ENCODE measurements at places on chromosomes 1 and 21. TPM values are rescaled to one million over a fixed set of nuclear protein-coding genes. Genes with fewer than 3 reads are reported as not detected.

- peak; percentile 24 for DNase-seq
- H3K4me3 ChIP-seq, result no peak overlapping the region
- no peaks in the 10 kb centered on the region for H3K27me3 ChIP-seq
Measured at GRCh38 chr1:31111290-31111951, 45.9 kb upstream of the PUM1 start.

PRDM16 gene
- total RNA-seq, result 15.2 TPM

DNA sequence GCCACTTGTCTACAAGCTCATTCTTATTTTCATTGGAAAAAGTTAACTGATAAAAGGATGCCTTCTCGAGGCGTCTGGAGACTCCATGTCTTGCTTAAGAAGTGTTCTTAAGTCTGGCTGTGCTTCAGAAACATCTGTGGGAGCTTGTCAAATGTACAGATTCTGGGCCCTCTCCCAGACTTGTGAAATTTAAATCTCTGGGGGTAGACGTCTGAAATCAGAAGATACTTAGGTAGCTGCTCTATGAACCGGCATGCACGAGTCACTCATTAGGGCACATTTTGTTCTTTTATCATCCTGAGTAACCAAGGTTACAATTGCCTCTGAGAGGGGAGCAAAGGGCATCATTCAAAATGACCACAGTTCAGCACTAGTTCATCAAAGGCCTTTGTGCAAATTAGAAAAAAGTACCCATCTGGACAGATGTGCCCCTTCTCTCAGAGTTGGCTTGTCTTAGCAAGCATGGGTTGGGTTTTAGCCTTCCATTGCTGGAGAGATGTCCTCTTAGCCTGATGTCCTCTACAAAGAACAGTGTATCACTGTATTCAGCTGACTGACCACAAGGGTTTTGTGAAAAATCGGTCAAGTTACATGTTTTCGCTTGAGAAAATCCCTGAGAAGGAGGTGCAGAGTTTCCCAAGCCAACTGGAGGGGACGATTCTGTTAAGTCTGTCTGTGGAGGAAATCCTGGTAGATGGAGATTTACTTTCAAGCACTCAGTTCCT, 156.9 kb downstream of the ASTN1 start:
- H3K27me3 ChIP-seq, result no peaks in the 10 kb centered on the region
- no peak overlapping the region for H3K4me3 ChIP-seq
- no peaks in the 10 kb centered on the region for H3K36me3 ChIP-seq
- no peaks in the 10 kb centered on the region for H3K4me1 ChIP-seq
- no peak for DNase-seq
- H3K27ac ChIP-seq, result no peak overlapping the region

- no peak overlapping the region for H3K4me3 ChIP-seq
- H3K27ac ChIP-seq, result no peak overlapping the region
- no peak for DNase-seq
- no peaks in the 10 kb centered on the region for H3K36me3 ChIP-seq
- H3K4me1 ChIP-seq, result no peaks in the 10 kb centered on the region
- no peaks in the 10 kb centered on the region for H3K27me3 ChIP-seq
Measured at GRCh38 chr1:173314656-173315055, 107.5 kb upstream of the TNFSF4 start.

RIPPLY3 gene
- not detected for total RNA-seq

GRCh38 chr1:116677474-116678062, 10.0 kb upstream of the IGSF3 start:
- no peaks in the 10 kb centered on the region for H3K4me1 ChIP-seq
- no peak for DNase-seq
- no peaks in the 10 kb centered on the region for H3K27me3 ChIP-seq
- H3K36me3 ChIP-seq, result no peaks in the 10 kb centered on the region
- no peak overlapping the region for H3K4me3 ChIP-seq
- H3K27ac ChIP-seq, result no peak overlapping the region

DNA sequence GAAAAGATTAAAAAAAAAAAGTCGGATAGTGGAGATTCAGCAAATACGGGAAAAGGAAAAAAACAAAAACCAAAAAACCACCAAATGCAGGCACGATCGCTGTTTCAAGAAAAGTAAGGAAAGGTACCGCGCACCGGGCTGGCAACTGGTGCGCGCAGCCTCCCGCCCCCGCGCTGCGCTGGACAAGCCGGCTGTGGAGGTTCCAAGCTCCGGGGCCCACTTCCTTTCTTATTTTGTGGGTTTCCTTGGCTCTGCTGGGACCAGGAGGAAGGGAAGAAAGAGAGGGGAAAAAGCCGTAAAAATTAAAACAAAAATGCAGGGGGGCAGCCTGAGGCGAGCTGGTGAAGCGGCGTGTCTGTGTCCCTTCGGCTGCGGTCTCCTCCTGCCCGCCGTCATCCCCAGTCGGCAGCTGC, 233 bp downstream of the ADAMTS5 start:
- no peak overlapping the region for H3K4me3 ChIP-seq
- H3K27me3 ChIP-seq, result peaks cover 2% of the 10 kb centered on the region
- peak; percentile 13 for DNase-seq

GRCh38 chr1:184974056-184974836, at the start of gene NIBAN1:
TSS of gene NIBAN1 (minus strand) at chr1:184974508. CDS start at chr1:184974356, 152 bp downstream.
- peak; percentile 76 for DNase-seq
- H3K36me3 ChIP-seq, result no peaks in the 10 kb centered on the region
- peak within 1 kb of the TSS; percentile 94 for H3K27ac ChIP-seq
- H3K4me1 ChIP-seq, result peaks cover 40% of the 10 kb centered on the region
- H3K27me3 ChIP-seq, result no peaks in the 10 kb centered on the region

AUNIP gene
- total RNA-seq, result not detected

DNA sequence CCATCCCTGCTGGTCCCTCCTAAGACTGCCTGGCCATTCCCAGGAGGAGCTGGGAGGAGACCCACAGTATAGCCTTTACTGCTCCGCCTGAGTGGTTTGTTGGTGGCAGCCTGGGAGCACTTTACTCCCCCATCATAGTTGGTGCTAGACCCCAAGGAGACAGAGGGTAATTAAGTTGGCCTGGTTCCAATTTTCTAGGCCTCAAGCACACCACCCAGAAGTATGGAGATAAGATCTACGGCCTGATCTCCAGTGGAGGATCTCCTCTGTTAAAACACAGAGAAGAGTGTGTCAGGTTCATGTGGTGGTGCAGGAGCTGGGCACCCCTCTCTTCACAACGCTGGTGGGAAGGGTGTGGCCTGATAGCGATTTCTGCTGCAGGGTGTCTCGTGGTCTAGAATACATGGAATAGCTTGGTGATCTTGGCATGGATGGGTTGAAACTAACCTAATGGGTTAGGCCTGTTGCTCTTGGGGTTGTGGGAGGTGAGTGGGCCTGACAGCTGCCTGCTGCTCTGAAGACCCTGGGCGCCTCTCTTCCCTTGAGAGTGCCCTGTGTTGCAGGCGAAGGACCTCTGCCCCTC, 68.5 kb downstream of the FASLG start:
- no peaks in the 10 kb centered on the region for H3K4me1 ChIP-seq
- DNase-seq, result no peak

DNA sequence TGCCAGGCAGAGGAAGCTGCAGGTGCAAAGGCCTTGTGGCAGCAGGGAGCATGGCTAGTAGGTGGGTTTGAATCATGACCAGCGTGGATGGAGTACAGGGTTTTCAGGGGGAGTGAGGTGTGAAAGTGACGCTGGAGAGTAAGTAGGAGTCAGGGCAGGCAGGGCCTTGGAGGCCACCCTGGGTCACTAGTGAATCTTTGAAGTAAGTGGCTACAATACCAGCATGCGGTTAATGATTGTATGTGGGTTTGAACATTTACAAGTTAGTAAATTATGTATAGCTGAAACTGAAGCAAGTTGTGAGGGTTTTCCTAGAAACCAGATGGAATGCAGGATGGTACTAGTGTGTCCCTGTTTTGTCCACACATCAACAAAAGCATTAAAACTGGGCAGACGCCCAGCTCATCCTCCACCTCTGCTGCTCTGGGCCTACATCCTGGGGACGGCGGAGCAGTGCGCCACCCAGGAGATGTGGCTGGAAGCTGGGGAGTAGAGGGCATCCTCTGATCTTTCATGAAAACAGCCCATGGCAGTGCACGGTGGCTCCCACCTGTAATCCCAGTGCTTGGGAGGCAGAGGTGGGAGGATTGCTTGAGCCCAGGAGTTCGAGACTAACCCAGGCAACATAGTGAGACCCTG, 41.2 kb upstream of the B3GALNT2 start:
- DNase-seq, result no peak
- H3K36me3 ChIP-seq, result no peaks in the 10 kb centered on the region
- no peak overlapping the region for H3K27ac ChIP-seq
- H3K27me3 ChIP-seq, result no peaks in the 10 kb centered on the region

- no peaks in the 10 kb centered on the region for H3K36me3 ChIP-seq
- peak within 1 kb of the TSS; percentile 41 for H3K27ac ChIP-seq
- no peak within 1 kb of the TSS for H3K4me3 ChIP-seq
- no peak for DNase-seq
- peaks cover 6% of the 10 kb centered on the region for H3K4me1 ChIP-seq
- H3K27me3 ChIP-seq, result no peaks in the 10 kb centered on the region
Measured at GRCh38 chr1:206770531-206771337, at the start of gene IL19. TSS of gene IL19 (plus strand) at chr1:206770773. CDS start at chr1:206836663, 65,890 bp downstream.

GRCh38 chr1:160565564-160565963, 13.7 kb downstream of the CD84 start:
- H3K36me3 ChIP-seq, result no peaks in the 10 kb centered on the region
- peak; percentile 62 for DNase-seq
- H3K27me3 ChIP-seq, result no peaks in the 10 kb centered on the region
- peak overlapping the region; percentile 67 for H3K27ac ChIP-seq
- no peak overlapping the region for H3K4me3 ChIP-seq

GBP6 gene
- not detected for total RNA-seq

- no peaks in the 10 kb centered on the region for H3K36me3 ChIP-seq
- H3K27ac ChIP-seq, result no peak overlapping the region
- peak; percentile 61 for DNase-seq
- no peaks in the 10 kb centered on the region for H3K27me3 ChIP-seq
- no peaks in the 10 kb centered on the region for H3K4me1 ChIP-seq
Measured at GRCh38 chr1:197868751-197869489, 33.5 kb upstream of the C1orf53 start.

MEGF6 gene
- total RNA-seq, result 24.9 TPM

PGLYRP4 gene
- total RNA-seq, result not detected

DNA sequence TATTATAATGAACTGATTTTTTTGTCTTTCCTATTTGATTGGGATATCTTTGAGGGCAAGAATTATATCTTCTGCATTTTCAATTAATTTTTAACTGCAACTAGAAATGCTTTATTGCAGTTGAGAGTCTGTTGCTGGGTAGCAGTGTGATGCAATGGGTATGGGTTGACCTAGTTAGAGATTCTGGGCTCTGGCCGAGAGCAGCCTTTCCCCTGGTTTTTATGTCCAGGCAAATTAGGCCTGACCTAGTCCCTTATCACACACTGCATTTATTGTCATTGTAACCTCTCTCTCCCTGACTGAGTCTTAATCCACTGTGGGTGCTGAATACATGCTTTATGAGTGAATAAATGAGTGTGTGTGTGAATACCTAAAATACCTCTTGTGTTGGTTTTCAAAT, 206.4 kb upstream of the PTGFR start:
- H3K27me3 ChIP-seq, result no peaks in the 10 kb centered on the region
- H3K4me1 ChIP-seq, result peaks cover 9% of the 10 kb centered on the region
- peak; percentile 26 for DNase-seq
- no peak overlapping the region for H3K27ac ChIP-seq

- H3K4me3 ChIP-seq, result no peak overlapping the region
- peaks cover 18% of the 10 kb centered on the region for H3K36me3 ChIP-seq
- no peaks in the 10 kb centered on the region for H3K27me3 ChIP-seq
- no peak for DNase-seq
- peak overlapping the region; percentile 18 for H3K27ac ChIP-seq
Measured at GRCh38 chr1:8017495-8018197, 8.5 kb downstream of the ERRFI1 start.

DNA sequence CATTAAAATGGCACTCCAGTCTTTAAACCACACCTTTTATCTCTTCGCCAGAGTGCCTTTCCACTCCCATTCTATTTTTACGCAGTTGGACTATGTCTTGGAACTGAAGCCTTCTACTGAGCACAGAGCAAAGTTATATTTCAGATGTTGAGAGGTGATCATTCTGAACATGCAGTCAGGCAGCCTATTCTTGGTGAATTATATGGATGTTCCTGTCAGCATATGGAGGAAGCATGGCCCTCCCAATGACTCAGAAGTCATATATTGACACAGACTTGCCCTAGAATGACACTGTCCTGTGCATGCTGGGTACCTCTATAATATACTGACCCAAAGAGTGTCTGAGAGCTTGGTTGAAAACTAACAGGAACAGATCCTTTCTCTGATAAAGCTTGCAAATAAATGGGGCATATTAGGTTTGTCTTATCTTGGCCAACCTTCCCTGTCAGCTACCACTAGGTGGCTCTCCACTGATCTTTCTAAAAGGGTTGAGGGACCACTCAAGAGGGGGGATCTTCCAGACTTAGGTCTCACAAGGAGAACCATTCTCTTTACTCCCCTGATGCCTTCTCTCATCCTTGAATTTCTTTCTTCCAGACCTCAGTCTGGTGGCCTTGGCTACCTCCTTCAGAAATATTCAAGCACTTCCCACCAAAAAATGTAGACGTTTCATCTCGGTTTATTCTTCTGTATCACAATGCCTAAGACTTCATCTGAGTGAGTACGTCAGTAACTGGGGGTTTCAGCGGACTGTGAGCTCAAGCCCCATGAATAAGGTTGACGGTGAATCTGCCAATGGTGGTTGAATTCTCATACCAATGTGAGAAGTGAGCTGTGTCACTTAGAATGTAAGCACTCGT, 11.8 kb upstream of the ALG14 start:
- no peaks in the 10 kb centered on the region for H3K36me3 ChIP-seq
- H3K27ac ChIP-seq, result no peak overlapping the region
- H3K27me3 ChIP-seq, result no peaks in the 10 kb centered on the region
- no peak overlapping the region for H3K4me3 ChIP-seq
- DNase-seq, result peak; percentile 43

- no peak for DNase-seq
- no peaks in the 10 kb centered on the region for H3K4me1 ChIP-seq
- H3K36me3 ChIP-seq, result no peaks in the 10 kb centered on the region
- no peak overlapping the region for H3K4me3 ChIP-seq
- no peak overlapping the region for H3K27ac ChIP-seq
Measured at GRCh38 chr21:21216047-21216446, 217.8 kb downstream of the NCAM2 start.

CLDN14 gene
- not detected for total RNA-seq

DNA sequence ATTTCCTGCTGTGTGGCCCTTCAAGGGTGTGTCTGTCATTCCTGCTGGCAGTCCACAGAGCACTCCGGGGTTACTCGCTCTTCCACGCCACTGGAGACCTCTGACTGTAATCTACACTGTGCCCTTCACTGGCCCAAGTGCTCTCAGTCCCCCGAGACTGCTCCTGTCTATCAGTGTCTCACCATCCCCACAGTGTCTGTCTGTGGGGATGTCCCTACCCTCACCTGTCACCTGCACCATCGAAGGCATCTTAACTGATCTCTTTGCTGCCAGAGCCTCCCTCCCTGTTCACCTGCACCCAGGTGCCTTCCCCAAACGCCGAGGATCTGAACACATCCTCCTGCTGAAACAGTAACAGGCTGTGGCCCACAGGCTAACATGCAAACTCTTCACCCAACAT, 136.7 kb downstream of the MATN1 start:
- H3K27me3 ChIP-seq, result no peaks in the 10 kb centered on the region
- H3K36me3 ChIP-seq, result no peaks in the 10 kb centered on the region
- no peak overlapping the region for H3K4me3 ChIP-seq

Measured in body of pancreas (tissue), 4 donors.